ENCODE measurements at places on chromosomes 5 and 9.

- no peak for DNase-seq
Measured at GRCh38 chr9:26311463-26311995, 581.1 kb downstream of the CAAP1 start.

DNA sequence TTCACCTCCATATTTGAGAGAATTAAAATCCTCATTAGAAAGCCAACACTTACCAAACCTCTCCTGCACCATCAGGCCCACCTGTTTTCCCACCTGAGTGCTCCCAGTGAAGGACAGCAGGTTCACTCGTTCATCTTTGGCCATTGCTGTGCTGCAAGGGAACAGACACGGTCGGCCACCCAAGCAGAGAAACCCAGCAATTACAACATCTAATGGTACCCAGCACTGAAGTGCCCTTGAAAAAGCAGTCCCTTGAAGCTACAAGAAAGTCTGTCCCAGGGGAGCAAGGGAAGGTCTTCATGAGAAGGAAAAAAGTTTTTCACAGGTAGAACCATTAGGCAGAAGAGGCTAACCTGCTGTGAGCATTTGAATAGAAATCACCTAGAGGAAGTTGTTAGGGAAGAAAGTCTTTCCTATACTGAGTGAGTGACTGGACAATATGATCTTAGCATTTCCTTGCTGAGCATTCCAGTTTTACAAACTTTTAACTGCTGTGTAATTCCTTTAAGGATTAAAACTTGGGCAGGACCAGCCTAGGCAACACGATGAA is 26.7 kb downstream of the ALDH7A1 start:
- DNase-seq, result no peak

DNA sequence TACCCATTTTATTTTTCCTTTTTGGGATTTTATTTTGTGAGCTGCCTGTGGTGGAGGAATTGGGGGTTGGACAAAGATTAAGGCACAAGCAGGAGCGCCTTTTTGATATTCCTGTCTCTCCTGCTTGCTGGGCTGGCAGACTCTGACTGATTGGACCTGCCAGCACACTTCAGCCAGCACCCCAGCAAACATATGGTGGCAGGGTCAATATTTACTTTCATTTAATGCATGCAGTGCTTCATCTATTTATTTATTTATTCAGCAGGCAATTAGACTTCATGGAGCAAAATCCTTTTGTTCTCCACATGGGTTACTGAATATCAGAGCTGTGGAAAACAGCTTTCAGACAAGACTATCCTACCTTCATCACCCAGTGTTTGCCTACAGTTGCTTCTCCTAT is 48.4 kb upstream of the EPB41L4A start:
- DNase-seq, result no peak

- DNase-seq, result no peak
Measured at GRCh38 chr5:161863259-161863658, 15.3 kb downstream of the GABRA1 start.

GRCh38 chr5:53425687-53426511 is 54.5 kb upstream of the FST start:
- peak; percentile 14 for DNase-seq

Data from HuH-7.5 (cell line).